ENCODE measurements at places on chromosomes 5 and 9.

GRCh38 chr5:80348171-80348570 is 28.4 kb downstream of the SPZ1 start:
- DNase-seq, result no peak

DNA sequence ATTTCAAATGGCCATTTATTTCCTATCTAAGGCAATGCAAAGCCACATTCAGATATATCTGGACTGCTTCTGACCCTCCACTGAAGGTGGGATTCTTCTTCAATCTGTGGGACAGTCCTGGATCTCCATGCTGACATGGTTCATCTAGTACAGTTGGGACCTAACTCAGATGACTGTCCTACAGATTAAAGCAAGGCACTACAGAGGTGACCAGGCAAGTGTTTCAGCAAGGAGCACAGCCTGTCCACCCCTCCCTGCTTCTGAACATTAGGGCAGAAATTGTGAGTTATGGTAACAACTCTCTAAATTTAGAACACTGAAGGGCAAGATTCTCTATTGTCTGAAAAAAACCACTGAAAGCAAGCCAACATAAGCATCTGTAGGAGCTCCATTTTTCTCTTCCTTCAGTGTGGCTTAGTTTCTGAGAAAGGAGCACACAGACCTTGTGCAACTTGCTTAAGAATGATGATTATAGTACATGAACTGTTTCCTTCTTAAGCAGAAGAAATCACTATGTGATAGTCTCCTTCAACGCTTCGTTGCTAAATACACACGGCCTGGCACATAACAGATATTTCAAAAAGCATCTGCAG is 62.9 kb upstream of the BARX1 start:
- DNase-seq, result no peak

GRCh38 chr5:18048449-18048848 is 414.2 kb downstream of the TAF11L14 start:
- no peak for DNase-seq

GRCh38 chr5:159527546-159528254 is 197.4 kb upstream of the IL12B start:
- no peak for DNase-seq

GRCh38 chr9:137299938-137300337 is 2.1 kb downstream of the NRARP start:
- no peak for DNase-seq

- DNase-seq, result no peak
Observed at GRCh38 chr5:38800515-38800914, 45.3 kb upstream of the OSMR start.

- DNase-seq, result no peak
Observed at GRCh38 chr5:141373673-141374317, at the start of gene PCDHGA6. Gene PCDHGA6, plus strand, starts transcription at chr5:141373891. Its CDS starts 193 bp downstream, at chr5:141374084.

DNA sequence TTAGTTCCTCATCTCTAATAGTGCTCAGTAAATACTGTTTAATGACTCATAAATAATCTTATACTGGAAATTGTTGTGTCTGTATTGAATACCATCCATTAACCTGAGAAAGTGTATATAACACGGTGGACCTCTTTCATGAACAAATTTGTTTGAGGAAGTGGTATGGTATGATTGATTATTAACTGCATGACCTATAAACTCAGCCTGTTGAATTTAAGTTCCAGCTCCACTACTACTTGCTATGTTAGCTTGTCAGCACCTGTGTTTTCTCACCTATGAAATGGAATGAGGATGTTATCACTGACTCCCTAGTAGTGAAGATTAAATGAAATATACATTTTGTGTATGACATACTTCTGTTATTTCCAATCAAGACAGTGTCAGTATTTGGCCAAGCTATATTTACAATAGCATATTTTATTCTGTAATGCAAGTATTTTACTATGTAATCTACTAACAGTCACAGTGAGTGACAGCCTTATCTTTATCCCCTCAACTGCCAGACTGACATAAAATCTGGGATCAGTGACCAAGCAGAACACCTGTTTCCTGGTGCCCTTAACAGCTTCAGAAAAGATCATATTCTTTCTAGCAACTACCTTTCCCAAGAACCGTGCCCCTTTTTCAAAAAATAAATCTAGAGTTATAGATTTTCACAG is 77.3 kb upstream of the ITGA1 start:
- no peak for DNase-seq

GRCh38 chr5:56567278-56567677 is 248.1 kb upstream of the MAP3K1 start:
- no peak for DNase-seq

DNA sequence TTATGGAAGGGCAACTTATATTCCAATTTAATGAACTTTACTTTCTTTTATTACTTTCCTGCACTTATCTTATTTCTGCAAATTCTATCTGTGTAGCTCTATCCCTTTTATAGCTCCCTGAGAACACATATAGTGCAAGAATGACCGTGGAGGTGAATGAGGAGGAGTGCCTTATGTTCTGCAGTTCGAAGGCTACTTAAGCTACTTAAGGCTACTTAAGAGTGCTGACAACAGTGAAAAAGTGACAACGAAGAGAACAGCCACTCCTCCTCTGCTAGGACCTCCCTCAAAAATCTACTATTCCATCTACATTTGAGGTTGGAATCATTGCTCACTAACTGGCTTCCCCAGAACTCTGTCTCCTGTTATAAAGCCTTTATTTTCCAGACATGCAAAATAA is 1365.7 kb upstream of the C9orf72 start:
- DNase-seq, result no peak

DNA sequence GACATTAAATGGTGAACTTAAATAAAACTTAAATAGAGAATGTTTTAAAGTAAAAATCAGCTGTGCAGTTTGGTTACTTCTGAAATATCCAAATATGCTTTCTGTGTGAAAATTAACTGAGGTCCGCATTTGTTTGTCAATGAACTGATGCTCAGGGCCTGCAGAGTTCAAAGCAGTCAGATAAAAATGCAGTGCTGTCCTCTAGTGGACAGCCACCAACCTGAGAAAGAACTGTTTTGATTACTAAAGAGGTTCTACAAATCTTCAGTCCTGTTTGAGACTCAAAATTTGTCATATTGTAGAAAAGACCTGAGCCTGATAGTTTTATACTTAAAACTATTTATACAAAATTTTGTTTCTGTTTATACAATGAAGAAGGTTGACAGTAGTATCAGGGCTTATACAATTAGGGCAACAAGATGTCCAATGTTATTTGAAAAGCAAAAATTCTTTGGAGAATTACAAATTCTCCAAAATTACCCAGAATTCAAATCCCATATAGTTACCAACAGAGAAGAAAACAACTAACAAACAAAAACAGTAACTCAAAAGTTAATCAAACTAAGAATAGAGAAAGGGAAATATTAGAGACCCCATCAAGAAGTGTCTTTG is 232.3 kb upstream of the TBCA start:
- DNase-seq, result no peak

- DNase-seq, result no peak
Observed at GRCh38 chr5:138870611-138871010, 4.5 kb downstream of the LRRTM2 start.

- DNase-seq, result no peak
Observed at GRCh38 chr5:59744531-59744992, 149.0 kb downstream of the PDE4D start.

- DNase-seq, result no peak
Observed at GRCh38 chr5:100726116-100726515, 177.0 kb downstream of the ST8SIA4 start.

GRCh38 chr5:53782620-53783019 is 222.2 kb downstream of the NDUFS4 start:
- no peak for DNase-seq

- DNase-seq, result no peak
Observed at GRCh38 chr9:744790-745484, 96.6 kb upstream of the DMRT1 start.

DNA sequence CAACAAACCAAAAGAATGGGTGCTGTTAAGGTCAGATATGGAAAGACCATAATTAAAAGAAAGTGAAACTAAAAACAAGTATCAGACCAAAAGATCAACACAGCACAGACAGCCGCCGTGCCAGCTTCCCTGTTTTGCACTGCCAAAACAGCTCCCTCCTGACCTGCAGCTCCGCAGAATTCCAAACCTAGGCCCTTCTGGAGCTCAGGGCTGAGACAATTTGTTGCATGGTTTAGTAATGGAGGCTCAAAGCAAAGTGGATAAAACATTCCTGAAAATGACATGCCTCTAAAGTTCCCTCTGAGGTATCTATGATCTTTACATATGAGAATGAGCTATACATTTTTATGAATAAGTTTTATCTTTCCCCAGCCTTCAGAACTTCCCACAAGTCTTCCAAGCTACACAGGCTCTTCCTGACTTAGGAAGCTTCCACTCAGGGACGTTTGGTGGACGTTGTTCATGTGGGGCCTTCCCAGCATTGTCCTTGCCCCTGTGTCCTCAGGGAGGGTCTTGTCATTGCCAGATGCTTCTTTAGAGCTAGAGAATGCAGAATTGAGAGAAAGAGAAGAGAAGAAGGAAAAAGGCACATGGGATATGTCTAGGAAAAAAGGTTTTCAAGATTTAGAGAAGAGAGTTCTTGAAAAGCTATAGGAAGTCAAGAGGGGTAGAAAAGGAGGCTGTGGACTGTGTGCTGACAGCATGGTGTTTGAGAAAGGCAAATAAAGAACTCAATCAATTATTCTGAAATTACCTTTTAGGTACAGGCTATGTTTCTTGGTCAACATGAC is 28.4 kb upstream of the SSBP2 start:
- no peak for DNase-seq

DNA sequence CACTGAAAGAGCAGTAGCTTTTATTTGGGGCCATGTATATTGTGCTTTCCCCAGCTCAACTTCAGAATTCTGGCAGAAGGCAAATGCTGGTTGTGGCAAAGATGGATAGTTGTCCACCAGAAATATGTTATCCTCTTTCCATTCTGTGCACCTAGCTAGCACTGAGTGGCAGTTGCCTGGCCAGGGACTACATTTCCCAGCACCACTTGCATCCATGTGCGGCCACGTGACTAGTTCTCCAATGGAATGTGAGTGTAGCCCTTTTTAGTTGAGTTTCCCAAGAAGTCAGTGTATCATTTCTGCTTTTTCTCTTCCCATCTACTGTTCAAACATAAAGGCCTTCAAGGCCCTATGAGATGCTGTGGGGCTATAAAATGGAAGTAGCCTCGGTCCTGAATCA is 354.0 kb upstream of the CLINT1 start:
- no peak for DNase-seq

DNA sequence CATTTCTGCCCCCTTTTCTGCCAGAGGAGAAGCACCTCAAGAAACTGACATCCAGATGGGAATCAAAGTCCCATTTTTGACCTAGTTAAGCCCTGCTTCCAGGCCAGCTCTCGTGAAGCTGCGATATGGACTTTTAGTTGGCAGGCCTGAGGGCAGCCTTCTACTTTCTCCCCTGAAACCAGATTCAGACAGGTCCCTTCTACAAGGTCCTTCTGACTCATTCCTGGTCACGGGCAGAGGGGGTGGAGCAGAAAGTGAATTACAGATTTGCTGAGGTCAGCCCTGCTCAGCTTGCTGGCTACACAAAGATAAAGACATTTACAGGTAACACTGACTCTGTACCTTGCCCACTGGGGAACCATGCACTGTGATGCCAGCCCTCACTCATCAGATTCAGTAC is 52.8 kb upstream of the TUT7 start:
- no peak for DNase-seq

GRCh38 chr9:107513464-107514100 is 24.0 kb upstream of the KLF4 start:
- DNase-seq, result no peak

DNA sequence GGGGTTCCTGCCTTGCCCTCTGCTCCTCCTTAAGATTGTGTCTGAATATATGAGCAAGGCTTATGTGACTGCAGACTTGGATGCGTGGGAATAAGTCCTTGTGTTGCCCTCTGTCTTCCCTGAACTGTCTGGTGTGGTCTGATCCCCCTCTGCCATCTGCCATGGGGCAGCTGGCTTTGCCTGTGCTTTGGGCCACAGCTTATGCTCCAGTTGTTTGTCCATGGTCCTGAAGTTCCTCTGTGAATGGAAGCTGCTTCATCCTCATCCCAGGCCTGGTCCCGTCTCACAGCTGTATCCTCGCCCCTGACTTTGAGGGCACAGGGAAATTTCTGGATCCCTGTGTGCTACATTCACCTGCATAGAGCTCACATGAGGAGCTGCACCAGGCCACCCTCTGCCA is 14.7 kb downstream of the IL31RA start:
- no peak for DNase-seq

- no peak for DNase-seq
Observed at GRCh38 chr5:140292212-140293036, 10.5 kb downstream of the PFDN1 start.

- DNase-seq, result no peak
Observed at GRCh38 chr5:131302506-131302905, 38.7 kb downstream of the CDC42SE2 start.

DNA sequence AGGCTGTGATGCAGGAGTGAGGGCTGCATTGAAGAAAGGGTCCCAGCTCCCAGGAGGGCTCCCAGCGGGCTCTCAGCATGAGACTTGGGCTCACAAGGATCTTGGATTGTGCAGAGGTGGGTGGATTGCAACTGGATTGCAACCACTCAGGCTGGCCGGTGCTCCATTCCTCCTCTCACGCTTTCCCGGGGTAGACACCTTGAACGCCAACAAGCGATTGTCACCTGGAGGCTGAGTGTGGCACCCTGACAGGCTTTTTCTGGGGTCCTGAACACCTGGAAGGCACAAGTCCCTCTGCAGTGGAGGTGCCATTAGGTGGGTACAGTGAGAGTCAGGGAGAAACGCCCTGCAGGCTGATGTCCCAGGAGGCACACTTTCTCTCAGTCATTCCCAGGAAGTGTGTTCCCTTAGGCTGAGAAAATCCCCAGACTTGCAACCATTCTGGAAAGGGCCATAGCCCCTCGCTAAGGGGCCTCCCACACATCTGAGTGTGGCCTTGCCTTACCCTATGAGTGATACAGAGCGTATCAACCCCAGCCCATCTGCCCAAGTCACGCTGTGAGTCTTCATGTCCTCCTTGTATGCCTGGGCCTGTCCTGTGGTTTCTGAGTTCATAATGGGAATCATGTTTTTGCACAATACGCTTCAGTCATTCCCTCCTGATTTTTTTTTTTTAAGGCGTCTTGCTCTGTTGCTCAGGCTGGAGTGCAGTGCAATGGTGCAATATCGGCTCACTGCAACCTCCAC is 488.1 kb downstream of the IRX1 start:
- no peak for DNase-seq

GRCh38 chr5:66151030-66151429 is 6.9 kb downstream of the SREK1 start:
- DNase-seq, result no peak

- no peak for DNase-seq
Observed at GRCh38 chr5:52582313-52582712, 205.4 kb upstream of the ITGA1 start.

- DNase-seq, result no peak
Observed at GRCh38 chr5:24855485-24855884, 210.7 kb upstream of the CDH10 start.

- no peak for DNase-seq
Observed at GRCh38 chr5:79499640-79500273, 14.2 kb downstream of the HOMER1 start.

Data from D721Med (cell line).